ENCODE measurements at places on chromosomes 16 and 17. TPM values are rescaled to one million over a fixed set of nuclear protein-coding genes. Genes with fewer than 3 reads are reported as not detected.

DNA sequence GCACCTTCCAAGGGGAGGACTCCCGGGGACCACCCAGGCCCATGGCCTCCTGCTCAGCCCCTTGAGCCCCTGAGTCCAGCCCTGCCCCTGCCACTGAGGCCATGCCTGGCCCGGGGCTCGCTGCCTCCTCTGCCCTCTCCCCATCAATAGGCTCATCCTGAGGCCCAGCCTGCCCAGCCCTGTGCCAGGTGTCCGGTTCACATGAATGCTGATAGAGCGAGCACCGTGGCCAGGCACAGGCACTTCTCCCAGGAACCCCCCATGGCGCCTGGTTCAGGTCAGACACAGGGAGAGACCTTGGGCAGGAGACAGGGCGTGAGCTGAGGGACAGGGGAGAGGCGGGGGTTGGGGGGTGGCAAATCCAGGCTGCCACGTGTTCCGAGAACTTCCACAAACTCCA lies 2.8 kb upstream of the PVALEF start:
- no peak for DNase-seq

DNA sequence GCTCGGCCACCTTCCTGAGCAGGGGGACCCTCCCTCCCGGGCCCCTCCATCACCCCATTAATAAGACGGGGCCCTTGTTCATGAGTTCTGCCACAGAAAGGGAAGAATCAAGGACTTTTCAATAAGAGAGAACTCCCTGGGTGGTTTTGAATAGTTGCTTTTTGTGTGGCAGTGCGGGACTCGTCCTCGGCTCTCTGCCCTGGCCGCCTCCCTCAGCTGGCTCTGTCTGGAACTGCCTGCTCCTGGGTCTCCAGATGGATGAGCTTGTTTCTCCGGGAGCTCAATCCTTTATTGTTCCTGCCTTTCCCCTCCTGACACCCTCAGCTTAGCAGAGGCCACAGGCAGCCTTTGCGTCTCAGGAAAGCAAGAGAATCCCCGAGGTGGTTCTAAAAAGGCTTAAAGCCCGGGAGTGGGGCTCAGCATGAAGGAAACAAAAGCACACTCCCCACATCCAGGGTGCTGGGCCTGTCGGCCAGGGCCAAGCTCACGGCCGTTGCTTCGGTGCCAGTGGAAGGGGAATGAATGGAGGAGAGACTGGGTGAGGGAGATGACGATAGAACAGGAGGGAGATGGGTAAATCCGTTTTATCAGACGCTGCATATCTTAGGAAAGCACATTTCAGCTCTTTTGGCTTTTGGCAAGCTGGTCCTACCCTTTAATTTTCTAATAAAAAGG lies 60.2 kb downstream of the RAI1 start:
- no peak for DNase-seq

- DNase-seq, result no peak
Observed at GRCh38 chr16:57949595-57950238, 21.2 kb downstream of the CNGB1 start.

DNA sequence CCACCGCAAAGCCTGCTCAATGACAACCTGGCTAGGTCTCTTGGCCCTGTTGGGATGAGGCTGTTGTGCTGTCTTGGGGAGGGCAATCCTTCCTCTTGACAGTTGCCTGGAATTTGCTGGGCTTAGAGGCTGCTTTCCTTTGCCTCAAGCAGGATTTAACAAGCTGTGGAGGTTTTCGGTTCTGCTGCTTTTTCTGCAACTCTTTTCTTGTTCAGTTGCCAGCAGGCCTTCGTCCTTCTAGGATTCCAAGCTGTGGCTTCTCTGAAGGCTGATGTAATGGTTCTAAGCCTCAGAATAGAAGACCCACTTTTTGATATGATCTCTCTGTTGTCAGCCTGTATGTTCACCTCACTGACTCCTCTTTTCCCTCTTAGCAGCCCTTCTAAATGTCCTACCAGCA lies 149.5 kb upstream of the HS3ST4 start:
- DNase-seq, result no peak

RHBDL1 gene
- total RNA-seq, result 2.3 TPM

Measured in NCI-H460 (cell line).